ENCODE measurements at places on chromosomes 7 and 10.
A peak's percentile ranks its signal among the peaks of the same experiment; 100 is the strongest.

DNA sequence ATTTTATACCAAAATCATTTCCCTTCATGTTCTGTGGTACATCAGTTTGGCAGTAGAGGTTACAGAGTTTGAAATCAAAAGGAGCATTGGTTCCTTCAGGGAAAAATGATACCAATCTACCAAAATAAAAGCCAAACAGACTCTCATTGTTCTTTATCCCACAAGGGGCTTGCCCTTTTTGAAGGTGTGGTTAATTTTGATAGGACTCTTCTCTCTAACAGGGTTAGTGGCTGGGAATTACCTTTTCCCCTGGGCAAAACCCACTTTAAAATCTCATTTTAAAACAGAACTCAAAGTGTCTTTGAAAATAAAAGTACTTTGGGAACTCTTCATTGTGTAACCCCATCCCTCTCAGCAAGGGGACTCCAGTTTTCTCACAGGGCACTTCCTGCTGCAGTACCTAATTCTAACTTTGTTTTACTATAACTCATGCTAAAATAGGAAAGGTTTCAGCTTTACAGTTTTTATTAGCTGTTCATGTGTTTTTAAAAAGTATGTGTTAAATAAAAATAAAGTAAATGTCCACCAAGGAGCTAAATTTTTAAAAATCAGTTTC, 30.6 kb downstream of the SMNDC1 start:
- no peak for DNase-seq

DNA sequence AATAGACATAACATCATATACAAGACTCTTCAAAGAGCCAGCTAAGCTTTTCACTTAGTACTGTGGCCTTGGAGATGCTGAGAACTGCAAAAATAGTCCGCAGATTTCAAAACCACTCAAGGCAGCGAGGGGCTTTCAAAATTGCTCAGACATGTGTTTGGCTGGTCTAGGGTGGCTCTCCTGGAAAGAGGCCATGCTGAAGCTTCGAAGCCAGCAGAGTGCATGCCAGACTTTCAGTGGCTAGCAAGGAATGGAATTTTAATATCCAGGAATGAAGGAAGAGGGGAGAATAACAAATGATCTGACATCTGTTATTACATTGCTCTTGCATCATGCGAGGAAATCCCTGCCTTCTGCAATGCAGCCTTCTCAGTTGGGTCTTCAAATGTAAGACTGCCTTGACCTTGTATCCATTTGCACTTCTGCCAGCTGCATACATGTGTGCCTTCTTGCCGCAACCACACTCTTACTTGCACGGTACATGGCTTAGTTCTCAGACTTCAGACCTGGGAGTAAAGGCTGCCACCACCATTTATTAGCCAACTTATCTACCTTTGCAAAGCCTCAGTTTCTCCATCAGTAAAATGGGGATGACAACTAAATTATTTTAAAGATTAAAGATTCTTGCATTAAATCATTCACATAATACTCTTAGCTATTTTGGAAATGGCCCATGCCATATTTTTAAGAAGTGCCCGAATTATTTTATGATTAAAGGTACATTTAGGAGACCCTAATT, 55.9 kb downstream of the ITIH5 start:
- no peak for DNase-seq

- DNase-seq: no peak
Observed at GRCh38 chr10:131779661-131780394, 121.0 kb upstream of the PPP2R2D start.

- no peak for DNase-seq
Observed at GRCh38 chr7:26429168-26429567, 137.5 kb downstream of the SNX10 start.

DNA sequence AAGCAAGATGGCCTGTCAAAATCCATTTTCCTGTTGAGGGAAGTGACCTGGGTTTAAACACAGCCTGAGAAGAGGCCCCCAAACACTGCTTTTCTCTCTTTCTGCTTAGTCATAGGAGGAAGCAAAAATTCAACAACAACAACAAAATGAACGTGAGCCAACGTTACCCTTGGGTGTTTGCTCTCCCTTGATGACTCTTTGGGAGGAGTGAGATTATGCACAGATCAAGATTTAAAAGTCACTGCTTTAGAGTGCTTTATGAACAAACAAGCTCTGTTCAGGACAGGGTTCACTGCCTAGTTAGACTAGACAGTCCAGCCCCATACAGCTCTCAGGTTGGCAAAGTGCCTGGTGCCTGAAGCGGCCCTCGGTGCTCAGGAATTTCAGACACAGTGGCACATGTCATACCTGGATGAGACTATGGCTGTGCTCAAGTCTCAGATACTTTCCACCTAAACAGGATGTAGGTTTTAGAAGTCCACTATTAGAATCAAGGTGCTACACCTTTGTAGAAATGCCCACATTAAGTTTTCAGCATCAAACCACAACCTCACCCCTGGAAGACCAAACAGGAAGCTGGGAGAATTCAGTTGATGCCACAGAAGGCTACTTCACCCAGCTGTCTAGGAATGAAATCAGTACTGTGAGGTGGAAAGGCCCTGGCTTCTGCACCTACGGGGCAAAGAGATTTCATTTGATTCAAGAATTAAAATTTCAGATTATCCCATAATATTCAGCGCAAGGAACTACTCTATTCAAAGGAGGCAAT, 38.7 kb downstream of the DENND11 start:
- no peak for DNase-seq

DNA sequence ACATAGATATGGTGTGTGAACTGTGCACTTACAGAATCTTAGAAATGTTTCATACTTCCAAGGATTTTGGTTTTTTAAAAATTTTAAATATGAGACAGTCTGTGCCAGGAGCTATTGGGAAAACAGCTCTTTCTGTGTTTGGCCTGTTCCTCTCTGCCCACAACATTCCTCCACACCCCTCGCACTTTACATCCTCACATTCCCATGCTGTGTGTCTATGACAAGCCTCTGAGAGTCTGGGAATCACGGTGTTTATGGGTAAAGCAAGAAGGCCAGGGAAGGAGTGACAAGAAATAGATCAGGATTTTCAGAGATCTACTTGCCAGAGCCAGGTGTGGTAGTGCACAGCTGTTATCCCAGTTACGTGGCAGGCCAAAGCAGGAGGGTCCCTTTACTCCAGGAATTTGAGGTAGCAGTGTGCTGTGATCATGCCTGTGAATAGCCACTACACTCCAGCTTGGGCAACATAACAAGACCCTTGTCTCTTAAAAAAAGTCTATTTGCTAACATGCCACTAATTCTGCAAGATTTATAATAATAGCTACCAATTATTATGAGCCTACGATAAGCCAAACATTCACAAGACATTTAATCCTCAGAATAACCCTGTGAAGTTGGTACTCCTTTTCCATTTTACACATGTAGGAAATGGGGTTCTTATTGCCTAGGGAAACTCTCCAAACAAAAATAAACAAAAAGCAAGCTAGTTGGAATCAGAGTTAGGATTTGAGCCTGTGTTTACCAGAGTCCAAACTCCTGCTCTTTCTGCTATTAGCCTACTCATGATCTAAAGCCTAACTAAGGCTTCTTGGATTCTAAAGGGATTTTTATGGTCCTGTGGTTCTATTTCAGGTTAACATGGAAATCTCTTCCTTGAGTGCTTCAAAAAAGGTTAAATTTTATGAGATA, 168.3 kb upstream of the SP8 start:
- DNase-seq: no peak

DNA sequence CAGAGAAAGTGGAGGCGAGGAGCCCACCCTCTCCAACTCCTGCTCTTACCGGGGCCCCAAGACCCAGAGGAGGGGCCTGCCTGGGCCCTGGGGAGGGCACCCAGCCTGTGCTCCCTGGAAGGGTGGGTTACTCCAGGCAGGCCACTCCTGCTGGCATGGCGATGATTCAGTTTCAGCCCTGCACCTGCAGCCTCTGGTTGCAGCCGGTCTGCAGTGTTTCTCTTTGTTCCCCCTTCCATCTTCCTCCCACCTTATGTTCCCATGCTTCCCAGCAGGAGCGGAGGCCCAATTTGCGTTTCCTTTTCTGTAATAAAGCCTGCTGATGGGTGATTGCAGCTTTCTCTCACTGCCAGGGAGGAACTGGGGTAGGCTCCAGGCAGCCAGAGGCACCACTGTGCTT, 53.2 kb upstream of the FAM20C start:
- DNase-seq: peak; percentile 55

DNA sequence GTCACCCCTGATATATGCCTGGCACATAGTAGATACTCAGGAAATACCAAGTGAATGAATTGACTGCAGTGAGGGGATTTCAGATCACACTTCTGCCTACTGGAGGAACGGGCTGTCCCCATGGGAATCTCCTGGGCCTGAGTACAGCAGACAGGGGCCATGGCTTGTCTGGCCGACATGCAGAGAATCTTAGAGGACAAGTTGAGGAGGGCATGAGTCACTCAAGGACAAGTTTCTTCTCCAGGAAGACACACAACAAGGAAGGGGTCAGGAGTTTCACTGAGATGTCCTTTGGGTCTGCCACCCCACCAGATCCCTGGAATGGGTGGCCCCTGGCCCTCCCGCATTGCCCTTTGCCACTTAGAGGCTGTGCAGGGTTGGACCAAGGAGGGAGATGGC, 20.7 kb downstream of the PLPP4 start:
- no peak for DNase-seq

DNA sequence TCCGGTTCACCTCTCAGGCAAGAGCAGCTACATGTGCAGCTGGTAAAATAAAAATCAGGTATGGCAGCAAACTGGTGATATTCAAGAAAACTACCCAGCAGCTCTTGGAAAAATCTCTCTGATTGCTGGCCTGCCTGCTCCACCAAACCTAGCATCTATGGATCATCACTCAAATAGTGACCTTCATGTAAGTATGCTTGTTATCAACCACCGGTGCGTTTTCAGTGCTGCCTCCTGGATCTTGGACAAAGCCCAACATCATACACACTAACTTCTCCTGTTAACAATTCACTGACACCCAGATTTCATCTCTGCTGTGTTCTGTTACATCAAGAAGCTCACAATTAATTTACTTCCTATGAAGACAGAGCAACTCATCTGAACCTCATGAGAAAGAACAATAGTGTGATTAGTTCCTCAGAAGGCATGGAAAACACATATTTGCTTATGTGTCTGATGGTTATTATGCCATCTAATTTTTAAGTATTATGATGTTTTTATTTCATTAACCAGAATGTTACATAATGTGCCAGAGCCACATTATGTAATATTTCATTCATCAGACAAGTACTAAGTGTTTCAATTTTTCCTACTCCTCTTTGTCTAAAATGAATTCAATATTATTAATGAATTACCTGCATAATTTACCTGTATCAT, 8.8 kb downstream of the CDK6 start:
- DNase-seq: no peak

- DNase-seq: no peak
Observed at GRCh38 chr10:118339111-118339510, 3.0 kb downstream of the FAM204A start.

DNA sequence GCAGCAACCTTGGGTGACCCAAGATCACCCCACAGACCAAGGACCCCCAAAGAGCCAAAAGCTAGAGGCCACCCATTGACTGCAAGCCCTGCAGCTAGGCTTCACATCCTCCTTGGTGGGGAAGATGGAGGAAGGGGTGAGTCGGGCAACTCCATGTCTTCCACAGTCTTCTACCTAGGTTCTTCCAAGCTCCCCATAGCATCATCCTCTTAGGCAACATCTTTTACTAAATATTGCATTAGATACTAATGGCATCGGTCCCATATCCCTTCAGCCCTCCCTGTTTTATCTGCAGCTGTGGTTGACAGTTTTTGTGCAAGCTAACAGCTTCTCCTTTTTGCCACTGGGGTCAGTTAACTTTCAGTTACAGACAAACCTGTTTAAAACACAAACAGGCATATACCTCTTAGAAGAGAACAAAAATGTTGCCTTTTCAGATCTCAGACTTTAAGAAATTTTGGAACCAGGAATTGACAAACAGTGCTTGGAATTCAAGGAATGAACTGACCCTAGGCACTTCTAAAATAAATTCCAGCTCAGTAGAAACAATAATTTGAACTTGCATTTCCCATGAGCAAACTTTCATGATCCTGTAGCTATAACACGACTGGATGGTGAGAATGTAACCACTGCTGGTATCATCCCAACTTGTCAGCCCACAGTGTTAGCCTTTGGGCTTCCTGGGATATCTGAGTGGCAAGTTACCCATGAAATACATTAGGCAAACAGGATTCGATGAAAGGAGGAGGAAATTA, 33.9 kb upstream of the MSMB start:
- no peak for DNase-seq

DNA sequence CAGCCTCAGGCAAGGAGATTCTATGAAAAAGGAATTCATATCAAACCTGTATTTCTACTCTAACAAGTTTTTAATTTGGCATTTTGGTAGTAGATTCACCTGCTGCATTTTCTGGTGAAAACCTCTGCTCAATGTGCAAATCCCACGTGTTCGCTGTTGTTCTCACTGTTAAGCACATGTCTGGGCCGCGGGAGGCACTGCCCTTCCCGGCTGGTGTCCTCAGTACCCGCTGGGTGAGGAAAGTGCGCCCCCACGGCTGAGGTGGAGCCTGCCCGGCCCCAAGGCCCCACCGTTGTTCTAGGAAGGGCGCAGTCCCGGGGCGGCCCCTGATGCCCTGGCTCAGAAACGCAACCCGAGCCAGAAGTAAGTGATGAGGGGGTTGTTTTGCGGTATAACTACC, 193.4 kb upstream of the VWC2 start:
- no peak for DNase-seq

- no peak for DNase-seq
Observed at GRCh38 chr10:85858776-85859515, 507.6 kb downstream of the GRID1 start.

DNA sequence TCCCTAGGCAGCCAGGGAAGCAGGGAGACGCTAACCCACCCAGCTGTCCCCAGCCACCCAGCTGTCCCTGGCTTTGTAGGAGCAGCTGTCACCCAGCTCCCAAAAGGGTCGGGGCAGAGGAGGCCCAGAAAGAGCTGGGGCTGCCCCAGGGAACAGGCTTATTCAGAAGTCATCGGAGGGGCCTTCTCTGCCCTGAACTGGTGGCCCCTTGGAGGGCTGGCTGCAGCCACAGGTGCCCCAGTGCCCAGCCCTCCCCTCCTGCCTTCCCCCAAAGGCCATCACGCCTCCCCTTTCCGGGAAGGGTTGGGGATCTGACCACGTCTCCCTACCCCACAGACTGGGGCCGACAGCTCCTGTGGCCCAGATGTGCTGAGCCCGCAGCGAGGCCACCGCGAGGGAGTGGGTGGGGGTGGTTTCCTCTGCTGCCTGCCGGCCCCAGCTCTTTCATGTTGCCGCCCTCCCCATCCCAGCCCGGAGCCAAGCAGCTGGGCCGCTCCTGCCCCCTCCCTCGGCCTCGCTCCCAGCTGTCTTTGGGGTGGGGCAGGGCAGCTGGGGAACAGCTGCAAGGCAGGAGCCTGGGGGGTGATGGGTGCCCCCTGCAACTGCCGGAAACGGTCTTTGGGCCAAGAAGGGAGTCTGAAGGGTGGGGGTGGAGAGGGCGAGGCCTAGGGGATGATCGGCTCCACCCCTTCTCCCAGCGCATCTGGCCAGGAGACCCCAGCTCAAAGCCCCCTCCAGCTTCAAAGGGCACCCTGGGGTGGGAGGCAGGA, 16.8 kb downstream of the TRIM8 start:
- DNase-seq: no peak

- DNase-seq: no peak
Observed at GRCh38 chr10:105598207-105598606, 957.1 kb downstream of the SORCS3 start.
